Posterior cingulate gyrus (tissue), 11 donors: ENCODE measurements at places on chromosomes 1 and 21.

DNA sequence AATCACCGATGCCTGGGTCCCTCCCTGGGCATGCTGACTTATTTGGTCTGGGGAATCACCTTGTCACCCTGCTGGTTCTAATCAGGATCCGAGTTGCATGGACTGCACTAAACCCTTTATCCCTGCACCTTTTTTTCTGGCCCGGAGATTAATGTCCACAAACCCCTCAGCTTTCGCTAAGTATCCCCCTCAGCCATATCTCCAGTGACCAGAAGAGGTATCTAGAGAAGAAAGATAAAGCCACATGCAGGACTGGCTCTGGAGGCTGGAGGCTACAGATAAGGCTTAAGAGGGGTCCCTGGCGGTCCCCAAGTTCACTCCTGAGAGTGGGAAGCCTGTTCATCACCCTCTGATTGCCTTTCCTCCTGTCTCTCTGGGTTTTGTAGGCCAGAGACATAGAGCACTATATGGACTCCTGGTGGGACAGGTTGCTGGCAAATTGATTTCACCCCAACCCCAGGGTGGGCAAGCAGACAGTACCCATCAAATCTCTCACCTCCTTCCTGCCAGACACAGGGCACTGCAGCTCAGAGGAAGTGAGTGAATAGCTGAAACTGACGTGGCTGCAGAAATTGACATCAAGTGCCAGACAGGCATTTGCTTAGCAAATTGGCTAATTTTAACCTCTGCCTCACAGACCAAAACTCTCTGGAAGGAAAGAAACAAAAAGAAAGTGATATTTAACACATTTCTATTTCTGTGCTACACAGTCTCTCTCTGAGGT lies 38.8 kb downstream of the HMGB4 start:
- DNase-seq: no peak

- no peak for DNase-seq
Observed at GRCh38 chr1:10755970-10756521, 40.4 kb downstream of the CASZ1 start.

GRCh38 chr1:18581420-18581880 lies 49.2 kb upstream of the PAX7 start:
- peak; percentile 63 for DNase-seq

DNA sequence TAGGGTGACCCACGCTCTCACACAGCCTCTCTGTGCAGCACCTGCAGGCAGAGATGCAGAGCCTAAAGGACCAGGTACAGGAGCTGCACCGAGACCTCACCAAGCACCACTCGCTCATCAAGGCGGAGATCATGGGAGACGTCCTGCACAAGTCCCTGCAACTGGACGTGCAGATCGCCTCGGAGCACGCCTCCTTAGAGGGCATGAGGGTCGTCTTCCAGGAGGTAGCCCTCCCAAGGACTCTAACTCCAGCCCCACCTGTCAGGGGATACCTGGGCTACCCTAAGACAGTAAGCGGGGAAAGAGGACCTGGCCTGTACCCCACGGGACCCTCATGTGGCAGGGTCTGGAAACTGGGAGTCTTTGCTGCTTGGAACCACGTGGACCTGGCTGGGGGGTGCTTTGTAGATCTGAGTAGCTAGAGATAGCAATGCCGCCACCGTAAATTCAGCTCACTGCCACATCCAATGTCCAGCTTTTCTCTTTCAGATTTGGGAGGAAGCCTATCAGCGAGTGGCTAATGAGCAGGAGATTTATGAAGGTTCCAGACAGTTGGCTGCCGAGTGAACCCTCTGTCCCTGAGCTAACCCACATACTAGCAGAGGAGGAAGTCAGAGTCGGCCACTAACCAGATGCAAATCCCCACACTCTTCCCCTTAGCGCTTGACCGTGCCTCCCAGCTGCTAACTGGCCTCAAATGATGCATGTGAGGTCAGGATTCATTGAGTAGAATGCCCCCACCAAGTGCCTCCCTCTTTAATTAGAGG lies 6.5 kb downstream of the RNF207 start:
- no peak for DNase-seq

- no peak for DNase-seq
Observed at GRCh38 chr1:107668762-107669161, 296.2 kb downstream of the VAV3 start.

GRCh38 chr1:190119683-190120082 lies 358.0 kb downstream of the BRINP3 start:
- DNase-seq: no peak

- DNase-seq: no peak
Observed at GRCh38 chr1:230262867-230263567, 163.1 kb downstream of the PGBD5 start.

DNA sequence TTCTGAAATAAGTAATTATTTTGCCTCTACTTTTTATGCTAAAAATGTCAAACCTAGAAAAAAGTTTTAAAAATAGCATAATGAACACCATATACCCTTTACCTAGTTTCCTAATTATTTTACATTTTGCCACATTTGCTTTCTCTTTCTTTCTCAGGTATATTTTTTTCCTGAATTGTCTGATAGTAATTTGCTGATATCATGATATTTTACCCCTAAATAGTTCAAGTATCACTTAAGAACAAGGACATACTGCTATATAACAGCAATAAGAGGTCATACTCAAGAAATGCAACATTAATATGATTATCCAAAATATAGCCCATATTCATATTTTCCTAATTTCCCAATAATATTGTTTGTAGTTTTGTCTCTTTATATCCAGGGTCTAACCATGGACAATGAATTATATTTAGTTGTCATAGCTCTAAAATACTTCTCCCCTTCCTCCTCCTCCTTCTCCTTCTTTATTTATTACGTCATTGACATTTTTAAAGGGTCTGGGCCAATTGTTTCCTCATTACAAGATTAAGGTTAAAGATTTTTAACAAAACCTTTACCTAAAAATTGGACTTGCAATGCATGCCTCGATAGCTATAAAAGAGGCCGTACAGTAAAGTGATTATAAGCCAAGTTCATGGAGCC lies 20.3 kb upstream of the SMYD2 start:
- DNase-seq: no peak

- DNase-seq: no peak
Observed at GRCh38 chr1:160116283-160117147, 956 bp downstream of the ATP1A2 start.

DNA sequence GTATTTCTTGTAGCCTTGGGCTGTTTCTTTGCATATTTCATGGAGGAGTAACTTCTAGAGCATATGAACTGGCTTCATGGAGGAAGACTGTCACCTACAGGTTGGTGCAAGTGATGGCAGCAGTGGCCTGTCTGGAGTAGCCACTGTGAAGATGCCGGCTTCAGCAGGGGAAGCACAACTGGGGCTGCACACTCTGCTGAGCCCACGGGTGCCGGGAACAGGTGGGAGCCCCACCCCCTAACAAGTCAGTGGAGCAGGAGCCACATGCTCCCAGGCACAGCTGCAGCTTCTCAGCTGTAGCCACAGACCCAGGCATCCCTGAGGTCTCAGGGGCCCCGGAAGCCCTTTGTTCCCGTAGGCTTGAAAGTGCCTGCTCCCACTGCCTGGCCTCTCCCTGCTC lies 43.2 kb upstream of the C1orf185 start:
- no peak for DNase-seq

DNA sequence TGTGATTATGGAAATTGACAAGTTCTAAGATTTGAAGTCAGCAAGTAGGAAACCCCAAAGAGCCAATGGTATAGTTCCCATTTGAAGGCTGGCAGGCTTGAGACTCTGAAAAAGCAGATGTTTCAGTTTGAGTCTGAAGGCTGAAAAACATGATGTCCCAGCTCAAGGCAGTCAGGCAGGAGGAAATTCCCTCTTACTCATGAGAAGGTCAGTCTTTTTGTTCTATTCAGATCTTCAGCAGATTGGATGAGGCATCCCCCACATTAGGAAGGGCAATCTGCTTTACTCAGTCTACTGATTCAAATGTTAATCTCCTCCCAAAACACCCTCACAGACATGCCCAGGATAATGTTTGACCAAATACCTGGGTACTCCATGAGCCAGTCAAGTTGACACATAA lies 372.5 kb upstream of the ST6GALNAC5 start:
- no peak for DNase-seq

DNA sequence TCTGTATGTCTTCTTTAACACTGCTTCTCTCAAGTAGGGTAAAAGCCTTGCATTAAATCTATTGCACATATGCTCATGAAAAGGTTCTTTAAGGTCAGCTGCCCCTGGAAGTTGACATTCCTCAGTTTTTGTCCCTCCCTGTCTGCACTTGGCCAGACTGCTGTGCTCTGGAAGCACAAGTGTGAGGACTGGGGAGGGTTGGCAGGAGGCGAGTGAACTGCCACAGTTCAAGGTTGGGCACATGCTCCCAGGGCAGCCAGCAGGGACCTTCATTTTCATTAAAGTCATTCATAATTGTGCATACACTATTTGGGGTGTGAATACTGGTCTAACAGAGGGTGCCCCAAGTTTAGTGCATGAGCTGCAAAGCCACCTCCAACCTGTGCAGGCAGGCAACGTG lies 10.9 kb upstream of the THEM5 start:
- DNase-seq: no peak

DNA sequence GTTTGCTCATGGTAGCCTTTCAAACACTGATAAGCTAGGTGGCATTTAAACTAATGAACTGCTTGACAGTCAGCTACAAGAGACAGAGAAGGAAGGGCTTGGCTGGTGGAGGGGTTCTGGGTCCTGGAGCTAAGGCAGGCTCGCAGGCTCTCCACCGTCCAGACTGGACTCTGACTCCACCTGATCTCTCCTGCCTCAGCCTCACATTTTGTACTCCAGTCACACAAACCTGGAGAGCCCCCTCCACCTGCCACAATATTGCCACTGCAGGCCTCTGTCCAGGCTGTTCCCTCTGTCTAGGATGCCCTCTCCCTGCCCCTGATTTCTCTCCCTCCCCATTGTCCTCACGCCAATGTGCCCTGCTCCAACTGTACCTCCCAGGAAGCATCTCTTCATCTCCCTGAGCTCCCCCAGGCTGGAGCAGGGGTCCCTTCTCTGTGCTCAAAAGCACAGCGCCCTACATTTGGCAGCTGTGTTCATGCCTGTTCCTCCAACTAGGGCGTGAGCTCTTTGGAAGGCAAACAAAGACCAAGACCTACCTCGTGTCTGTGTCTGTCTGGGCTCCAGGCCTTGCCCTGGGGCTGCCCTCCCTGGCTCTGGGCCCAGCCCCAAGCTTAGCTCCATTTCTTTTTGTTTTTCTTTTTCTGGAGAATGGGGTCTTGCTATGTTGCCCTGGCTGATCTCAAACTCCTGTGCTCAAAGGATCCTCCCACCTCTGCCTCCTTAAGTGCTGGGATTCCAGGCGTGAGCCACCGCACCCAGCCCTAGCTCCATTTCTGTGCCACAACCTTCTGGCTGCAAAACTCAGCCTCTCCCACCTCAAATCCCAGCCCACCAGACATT lies 2.9 kb downstream of the TIE1 start:
- peak; percentile 19 for DNase-seq

GRCh38 chr1:58779801-58780382 lies 4.0 kb downstream of the JUN start:
- no peak for DNase-seq

GRCh38 chr1:235307158-235308124 lies 20.5 kb downstream of the ARID4B start:
- DNase-seq: no peak

GRCh38 chr1:117683571-117684285 lies 77.9 kb downstream of the TENT5C start:
- no peak for DNase-seq

- DNase-seq: no peak
Observed at GRCh38 chr1:102550729-102551384, 554.1 kb upstream of the OLFM3 start.

DNA sequence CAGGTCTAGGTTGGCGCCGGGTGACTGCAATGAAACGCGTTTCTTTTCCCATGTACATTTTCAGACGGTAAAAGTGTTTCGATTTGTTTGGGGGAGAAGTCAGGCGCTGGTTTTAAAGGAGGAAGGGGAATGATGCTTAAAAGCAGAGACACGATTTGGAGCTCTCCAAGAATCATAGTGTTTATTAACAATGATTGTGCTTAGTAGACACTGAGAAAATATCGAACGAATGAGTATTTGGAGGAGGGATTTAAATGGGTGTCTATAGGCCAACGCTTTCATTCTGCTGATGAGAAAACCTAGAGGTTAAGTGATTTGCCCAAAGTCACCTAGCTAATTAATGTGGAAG lies 36.9 kb upstream of the JAK1 start:
- DNase-seq: no peak

DNA sequence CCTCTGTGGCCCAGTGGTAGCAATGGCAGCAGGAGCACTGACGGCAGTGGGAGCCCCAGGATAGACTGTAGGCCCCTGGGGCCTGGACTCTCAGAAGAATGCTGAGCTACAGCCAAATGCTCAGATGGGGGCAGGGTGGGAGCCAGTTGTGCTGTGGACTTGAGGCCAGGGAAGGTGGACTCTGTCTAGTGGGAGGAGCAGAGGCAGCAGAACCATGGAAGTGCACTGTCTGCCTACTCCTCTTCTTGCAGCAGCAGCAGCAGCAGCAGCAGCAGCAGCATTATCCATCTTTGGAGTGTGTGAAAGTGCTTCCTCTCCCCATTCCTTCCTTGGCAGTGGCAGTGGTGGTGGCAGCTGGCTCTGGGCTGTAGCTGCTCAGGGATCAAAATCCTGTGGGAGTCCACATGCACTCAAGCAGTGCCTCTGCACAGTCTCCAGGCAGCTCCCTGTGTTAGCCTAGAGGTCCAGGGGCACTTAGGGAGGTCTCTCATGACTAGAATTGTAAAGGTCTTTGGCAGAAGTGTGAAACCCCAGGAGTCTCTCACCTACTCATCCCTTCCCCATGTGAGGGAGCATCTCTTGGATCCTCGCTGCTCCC lies 917.9 kb upstream of the B3GALT2 start:
- no peak for DNase-seq

GRCh38 chr21:30479259-30479658 lies 908 bp downstream of the KRTAP19-1 start:
- DNase-seq: no peak

- no peak for DNase-seq
Observed at GRCh38 chr1:45444609-45445131, 46.3 kb downstream of the TESK2 start.

DNA sequence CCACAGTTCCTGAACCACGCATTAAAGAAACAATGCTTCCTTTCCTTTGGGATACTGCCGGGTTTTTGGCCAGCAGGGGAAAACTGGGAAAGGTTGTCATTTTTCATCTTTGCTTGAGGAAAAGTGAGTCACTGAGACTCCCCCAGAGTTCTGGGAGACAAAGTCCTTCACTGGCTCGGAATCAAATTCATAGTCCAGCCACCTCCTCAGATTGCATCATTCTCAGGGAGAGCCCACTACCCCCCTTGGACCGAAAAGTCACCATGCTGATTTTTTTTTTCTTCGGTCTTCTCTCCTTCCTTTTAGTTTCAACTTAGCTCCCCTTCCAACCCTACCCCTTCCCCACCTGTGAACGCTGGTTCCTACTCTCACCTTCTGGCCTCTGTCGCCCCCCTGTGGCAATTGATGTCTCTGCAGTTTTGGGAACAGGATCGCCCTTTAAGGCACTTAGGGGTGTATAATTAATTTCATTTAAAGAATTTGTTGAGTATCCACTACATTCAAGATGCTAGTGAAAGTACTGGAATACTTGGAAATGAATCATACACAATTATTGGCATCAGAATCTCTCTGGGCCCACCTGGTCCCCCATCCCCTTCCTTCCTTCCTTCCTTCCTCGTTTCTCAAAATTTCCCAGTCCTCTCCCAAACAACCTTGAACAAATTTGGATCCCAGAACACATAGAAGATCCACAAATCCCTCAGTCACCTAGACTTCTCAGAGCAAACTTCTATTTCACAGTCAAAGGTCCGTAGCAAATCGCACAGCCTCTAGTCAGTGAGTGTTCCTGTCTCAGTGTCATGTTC lies 6.9 kb downstream of the ACKR1 start:
- peak; percentile 91 for DNase-seq
